HFFc6 (cell line): ENCODE measurements at places on chromosomes 11 and 22.

- DNase-seq, result no peak
Observed at GRCh38 chr11:35276396-35277145, 137.6 kb downstream of the CD44 start.

DNA sequence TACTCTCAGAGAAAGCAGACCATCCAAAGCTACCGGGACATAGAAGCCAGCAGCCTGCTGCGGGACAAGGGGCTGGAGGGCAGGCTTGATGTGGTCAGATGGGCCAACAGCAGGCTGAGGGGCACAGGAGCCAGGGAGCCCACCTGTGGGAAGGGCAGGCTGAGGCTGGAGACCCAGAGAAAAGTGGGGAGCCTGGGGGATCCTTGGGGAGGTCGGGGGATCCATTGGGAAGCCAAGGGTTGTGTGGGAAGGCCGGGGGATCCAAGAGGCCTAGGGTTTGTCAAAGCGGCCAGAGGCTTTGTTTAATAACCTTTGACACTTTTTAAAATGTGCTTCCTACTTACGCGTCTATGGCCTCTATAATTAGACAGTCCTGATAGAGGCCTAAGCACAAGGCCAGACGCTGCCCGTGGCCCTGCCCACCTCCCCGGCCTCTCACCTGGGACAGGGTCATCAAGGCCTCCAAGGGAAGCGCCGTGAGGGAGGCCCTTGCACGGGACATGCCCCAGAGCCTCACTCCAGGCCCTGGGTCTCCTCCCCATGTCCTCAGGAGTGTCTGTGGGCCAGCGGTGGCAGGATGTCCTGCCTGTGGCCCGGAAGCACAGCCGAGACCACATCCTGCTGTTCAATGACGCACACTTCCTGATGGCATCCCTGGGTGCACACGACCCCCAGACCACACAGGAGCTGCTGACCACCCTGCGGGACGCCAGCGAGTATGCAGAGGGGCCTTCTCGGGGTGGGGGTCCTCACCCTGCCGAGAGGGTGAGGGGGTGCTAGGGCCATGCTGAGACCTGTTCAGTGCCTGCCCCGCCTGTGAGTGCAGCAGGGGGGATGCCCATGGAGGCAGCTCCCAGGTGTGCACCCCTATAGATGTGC is 8.6 kb upstream of the GTSE1 start:
- no peak for DNase-seq

- DNase-seq, result no peak
Observed at GRCh38 chr22:40094485-40094884, 83.2 kb upstream of the TNRC6B start.

- DNase-seq, result no peak
Observed at GRCh38 chr11:117872975-117873827, 3.3 kb downstream of the FXYD6 start.

DNA sequence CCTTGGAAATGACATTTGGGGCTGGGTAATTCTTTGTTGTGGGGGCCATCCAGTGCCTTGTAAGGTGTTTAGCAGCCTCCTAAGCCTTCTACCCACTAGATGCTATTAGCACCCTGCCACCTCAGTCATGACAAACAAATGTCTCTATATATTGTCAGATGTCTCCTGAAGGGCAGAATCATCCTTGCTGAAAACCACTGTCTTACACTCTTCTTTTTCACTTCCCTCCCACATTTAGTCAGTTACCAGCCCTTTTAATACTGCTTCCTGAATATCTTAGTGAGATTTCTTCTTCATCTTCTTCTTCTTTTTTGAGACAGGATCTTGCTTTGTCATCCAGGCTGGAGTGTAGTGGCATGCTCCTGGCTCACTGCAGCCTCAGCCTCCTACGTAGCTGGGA is 33.1 kb downstream of the TNRC6B start:
- DNase-seq, result no peak

DNA sequence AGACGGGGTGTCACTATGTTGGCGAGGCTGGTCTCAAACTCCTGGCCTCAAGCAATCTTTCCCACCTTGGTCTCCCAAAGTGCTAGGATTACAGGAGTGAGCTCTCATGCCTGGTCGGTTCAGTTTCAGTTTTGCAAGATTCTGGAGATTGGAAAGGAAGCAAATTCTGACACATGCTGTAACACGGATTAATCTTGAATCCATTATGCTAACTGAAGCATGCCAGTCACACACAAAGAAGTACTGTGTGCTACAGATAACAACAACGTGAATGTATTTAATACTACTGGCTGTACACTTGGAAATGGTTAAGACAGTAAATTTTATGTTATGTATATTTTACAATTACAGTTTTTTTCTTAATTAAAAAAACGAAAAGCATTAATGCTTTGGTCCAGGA is 107.6 kb downstream of the MED15 start:
- no peak for DNase-seq

GRCh38 chr11:30436801-30437200 is 113.9 kb downstream of the ARL14EP start:
- no peak for DNase-seq

- DNase-seq, result peak; percentile 45
Observed at GRCh38 chr22:45072322-45072903, 62.6 kb upstream of the PHF21B start.

GRCh38 chr11:121367001-121367843 is 74.7 kb downstream of the SC5D start:
- DNase-seq, result no peak

- DNase-seq, result no peak
Observed at GRCh38 chr11:4455419-4455818, 6.3 kb downstream of the OR52K2 start.

GRCh38 chr11:109783840-109784239 is 309.4 kb upstream of the ZC3H12C start:
- no peak for DNase-seq

GRCh38 chr11:43693069-43693468 is 12.5 kb downstream of the HSD17B12 start:
- DNase-seq, result no peak

DNA sequence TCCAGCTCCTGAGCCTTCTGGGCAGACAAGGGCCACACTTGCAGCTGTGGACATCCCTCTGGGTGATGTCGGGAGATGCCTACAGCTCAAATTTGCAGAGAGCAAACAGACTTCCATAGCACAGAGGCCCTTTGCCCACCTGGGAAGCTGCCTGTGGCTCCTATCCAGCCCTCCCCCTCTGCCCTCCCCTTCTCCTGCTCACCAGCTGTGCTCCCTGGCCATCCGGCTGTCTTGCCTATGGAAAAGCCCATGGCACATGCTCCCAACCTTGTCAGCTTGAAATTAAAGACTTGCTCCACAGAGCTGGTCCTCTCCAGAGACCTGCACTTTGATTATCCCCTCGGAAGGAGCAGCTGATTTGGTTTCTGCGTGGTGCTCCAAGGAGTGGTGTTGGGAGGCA is 118.9 kb upstream of the NECTIN1 start:
- no peak for DNase-seq

GRCh38 chr11:43984519-43985385 is 42.3 kb downstream of the C11orf96 start:
- DNase-seq, result no peak

GRCh38 chr22:23108249-23109078 is 33.3 kb downstream of the RSPH14 start:
- no peak for DNase-seq

- no peak for DNase-seq
Observed at GRCh38 chr22:38327396-38327795, 10.2 kb upstream of the CSNK1E start.

DNA sequence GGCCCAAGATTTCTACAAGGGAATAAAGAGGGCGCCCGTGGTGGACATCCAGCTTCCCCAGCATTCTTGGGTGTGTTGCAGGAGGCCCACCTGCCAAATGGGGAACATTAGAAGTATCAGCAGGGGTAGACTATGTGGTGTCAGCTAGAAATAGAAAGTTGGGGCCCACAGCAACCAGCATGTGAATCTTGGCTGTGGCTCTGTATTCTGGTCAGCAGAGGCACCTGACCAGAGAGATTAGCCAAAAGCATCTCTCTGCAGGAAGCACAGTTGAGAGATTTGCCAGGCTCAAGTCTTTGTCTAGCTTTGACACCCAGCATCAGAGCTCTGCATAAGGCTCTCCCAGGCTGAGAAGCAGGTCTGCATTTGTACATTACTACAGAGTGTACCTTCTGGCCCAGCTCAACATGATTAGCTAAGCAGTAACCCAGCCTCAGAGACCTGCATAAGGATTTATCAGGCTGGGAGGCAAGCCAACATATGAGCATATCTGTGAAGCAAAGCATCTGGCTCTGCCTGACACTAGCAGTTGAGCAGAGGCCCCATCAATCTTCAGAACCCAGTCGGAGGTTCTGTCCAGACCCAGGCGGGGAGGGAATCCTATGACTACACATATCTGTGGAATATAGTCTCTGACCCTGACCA is 79.9 kb downstream of the MS4A13 start:
- no peak for DNase-seq

DNA sequence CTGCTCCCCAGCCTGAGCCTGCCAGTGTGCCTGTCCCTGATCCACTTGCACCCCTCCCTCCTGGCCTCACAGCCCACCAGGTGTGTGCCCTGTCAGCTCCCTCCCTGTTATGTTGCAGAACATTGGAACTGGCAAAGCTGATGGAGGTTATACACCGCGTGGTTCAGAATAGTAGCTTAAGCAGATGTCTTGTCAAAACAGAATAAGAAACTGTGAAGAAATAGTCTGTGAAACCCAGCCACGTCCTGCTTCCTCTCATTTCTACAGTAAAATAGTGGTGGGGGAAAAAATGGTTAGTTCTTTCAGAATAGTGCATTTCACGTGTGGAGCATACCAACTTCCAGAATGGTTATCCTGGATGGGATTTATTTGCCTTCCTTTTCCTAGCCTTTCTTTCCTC is 161.2 kb upstream of the NAV2 start:
- DNase-seq, result no peak

- no peak for DNase-seq
Observed at GRCh38 chr11:22340701-22341587, 2.8 kb downstream of the SLC17A6 start.

- DNase-seq, result no peak
Observed at GRCh38 chr22:37113757-37114156, 4.2 kb upstream of the TMPRSS6 start.

- DNase-seq, result no peak
Observed at GRCh38 chr11:11659567-11660362, 38.0 kb upstream of the GALNT18 start.

DNA sequence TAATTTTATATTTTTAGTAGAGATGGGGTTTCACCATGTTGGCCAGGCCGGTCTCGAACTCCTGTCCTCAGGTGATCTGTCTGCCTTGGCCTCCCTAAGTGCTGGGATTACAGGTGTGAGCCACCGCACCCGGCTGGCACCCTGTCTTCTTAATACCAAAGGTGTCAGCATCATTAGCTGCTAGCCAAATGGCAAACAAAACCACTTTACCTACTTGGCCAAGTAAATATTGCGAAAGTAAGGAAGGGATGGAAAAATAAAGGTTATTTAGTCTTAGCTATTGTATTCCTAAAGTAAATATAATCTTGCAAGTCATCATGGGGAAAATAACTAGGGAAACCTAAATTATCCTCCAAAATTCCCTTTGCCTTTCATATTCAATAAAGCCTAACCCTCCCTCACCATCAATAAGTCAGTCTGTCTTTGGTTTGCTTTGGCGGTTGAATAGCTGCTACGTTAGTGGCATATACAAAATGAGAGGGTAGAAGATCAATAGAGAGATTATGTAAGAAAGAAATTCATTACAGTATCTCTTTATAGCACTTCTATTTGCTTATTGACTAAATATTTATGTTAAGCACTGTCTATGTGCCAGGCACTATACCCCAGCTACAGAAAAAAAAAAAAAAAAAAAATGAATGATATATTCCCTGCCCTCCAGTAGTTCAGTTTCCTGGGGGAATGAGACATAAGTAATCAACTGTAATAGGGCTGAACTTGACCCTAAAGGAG is 40.2 kb upstream of the CFAP300 start:
- DNase-seq, result no peak

DNA sequence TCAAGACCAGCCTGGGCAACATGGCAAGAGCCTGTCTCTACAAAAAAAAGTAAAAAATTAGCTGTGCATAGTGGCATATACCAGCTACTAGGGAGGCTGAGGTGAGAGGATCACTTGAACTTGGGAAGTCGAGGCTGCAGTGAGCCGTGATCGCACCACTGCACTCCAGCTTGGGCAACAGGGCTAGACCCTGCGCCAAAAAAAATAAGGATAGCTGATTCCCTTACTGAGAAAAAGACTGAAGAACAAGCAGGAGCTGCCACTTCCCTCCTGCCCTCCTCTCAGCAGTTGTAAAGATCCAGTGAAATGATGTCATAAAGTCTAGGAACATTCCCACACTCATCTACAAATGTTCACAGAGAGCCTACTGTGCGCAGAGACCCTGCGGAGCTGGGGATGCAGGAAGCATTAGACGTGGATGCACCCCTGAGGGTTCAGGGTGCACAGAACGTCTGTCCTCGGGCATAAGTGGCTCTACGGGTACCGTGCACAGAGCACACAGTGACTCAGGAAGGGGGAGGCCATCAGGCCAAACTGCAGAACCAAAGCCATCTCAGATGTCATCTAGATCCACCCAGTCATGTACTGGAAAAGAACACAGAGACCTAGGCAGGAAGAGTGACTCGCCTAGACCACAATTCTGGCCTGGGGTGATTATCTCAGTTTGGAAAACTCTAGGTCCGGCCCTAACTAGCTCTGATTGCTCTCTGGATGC is 11.7 kb downstream of the SEC14L2 start:
- DNase-seq, result peak; percentile 93

- DNase-seq, result peak; percentile 61
Observed at GRCh38 chr11:122146475-122146874, 30.5 kb upstream of the BLID start.

- DNase-seq, result no peak
Observed at GRCh38 chr22:47043835-47044721, 281.6 kb downstream of the TBC1D22A start.

- no peak for DNase-seq
Observed at GRCh38 chr22:50567721-50568252, 5.1 kb upstream of the SYCE3 start.

- DNase-seq, result no peak
Observed at GRCh38 chr11:100777103-100777502, 90.0 kb downstream of the ARHGAP42 start.
